CD4-positive, alpha-beta T cell treated with Interleukin-17A for 4 hours (primary cell): ENCODE measurements at places on chromosomes 3 and 15.

DNA sequence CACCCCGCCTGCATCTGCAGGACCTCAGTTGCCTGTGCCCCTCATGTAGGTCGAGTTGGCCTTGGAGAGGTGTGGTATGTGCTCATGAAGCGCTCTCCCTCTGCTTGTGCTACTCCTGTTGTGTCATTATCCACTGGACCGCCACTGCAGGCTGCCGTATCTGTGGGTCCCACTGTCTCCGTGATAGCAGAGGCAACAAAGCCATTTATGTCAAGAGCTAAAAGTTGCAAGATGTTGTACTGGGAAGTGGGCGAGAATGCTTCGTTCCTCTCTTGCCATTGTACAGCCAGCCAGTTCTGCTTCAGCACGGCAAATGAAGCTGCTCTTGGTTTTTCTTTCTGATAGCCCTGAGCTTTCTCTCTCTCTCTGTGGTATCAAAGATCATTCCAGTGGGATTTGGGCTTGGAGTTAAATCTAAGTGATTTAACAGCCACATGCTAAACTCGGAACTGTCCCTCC lies 89.0 kb downstream of the TMEM212 start:
- no peak for DNase-seq

GRCh38 chr3:150411976-150412375 lies 3.9 kb downstream of the TSC22D2 start:
- DNase-seq, result no peak

DNA sequence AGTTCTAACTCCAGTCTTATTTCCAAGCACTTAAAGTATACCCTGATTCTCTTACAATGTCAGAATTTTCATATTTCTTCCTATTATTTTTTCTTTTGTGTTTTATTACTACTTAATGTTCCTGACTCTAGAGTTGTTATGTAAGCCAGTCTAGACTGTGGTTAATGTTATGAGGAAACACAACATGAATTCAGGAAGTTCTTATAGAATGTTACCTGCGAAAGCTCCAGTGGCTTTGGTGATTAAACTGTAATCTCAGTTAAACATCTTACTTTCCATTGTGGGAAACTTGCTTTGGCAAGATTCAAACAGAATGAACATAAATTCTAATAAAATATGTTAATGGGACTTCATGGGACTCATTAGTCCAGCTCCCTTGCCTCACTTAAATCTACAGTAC lies 36.6 kb upstream of the CHL1 start:
- DNase-seq, result no peak

DNA sequence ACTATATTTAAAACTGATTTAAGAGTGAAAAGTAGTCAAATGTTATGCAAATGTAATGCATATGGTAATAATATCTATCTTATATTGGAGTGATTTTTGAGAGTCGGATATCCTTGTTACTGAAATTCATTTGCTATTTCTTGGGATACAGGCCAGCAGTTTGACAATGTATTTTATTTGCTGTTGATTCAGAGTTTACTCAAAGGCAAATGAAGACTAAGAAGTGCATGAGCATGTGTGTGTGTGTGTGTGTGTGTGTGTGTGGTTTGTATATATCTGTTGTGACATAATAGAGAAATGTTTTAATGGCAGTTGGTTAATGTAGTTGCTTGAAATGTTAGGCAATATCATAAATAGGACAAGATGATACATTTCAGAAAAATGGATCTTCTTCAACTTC lies 39.0 kb downstream of the UNC13C start:
- no peak for DNase-seq

DNA sequence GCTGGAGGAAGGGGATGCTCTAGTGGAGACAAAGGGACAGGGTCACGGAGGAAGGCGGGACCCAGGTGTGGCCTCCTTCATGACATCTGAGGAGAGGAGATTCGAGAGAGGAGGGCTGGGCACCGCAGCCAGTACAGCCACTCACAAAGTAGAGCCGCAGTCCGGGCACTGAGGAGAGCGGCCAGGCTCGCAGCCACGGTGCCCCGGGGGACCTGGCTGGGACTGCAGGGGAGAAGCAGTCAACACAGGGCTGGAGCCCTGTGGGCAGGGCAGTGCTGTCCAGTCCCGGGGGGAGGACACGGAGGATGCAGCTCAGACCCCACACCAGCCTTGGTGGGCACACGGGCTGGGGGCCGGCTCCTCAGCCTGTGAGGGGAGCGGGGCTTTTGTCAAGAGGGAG lies 40.3 kb downstream of the HMCES start:
- DNase-seq, result no peak

GRCh38 chr3:80285388-80285787 lies 517.6 kb upstream of the ROBO1 start:
- DNase-seq, result no peak
